ENCODE measurements at places on chromosomes 11 and 22. TPM values are rescaled to one million over a fixed set of nuclear protein-coding genes. Genes with fewer than 3 reads are reported as not detected.

- H3K27ac ChIP-seq: no peak overlapping the region
- H3K4me1 ChIP-seq: peaks cover 34% of the 10 kb centered on the region
- DNase-seq: peak; percentile 11
These were observed 3.2 kb downstream of the TIMP3 start for GRCh38 chr22:32804531-32805360.

- H3K27me3 ChIP-seq: no peaks in the 10 kb centered on the region
- no peaks in the 10 kb centered on the region for H3K4me1 ChIP-seq
- DNase-seq: no peak
- no peaks in the 10 kb centered on the region for H3K36me3 ChIP-seq
These were observed 126.1 kb upstream of the SLC5A12 start for GRCh38 chr11:26847977-26848376.

- no peaks in the 10 kb centered on the region for H3K27me3 ChIP-seq
- H3K27ac ChIP-seq: peak overlapping the region; percentile 99
- no peak for DNase-seq
- no peaks in the 10 kb centered on the region for H3K36me3 ChIP-seq
- peaks cover 34% of the 10 kb centered on the region for H3K4me1 ChIP-seq
These were observed 59.0 kb downstream of the MYH9 start for GRCh38 chr22:36328635-36329253.

- H3K4me3 ChIP-seq: no peak overlapping the region
- H3K36me3 ChIP-seq: no peaks in the 10 kb centered on the region
- no peak overlapping the region for H3K27ac ChIP-seq
- DNase-seq: peak; percentile 53
- H3K27me3 ChIP-seq: no peaks in the 10 kb centered on the region
These were observed 39.4 kb upstream of the CFAP300 start for GRCh38 chr11:102007567-102008437.

Gene KLHL35
- 1.5 TPM for total RNA-seq

GRCh38 chr11:115896084-115896483 is 391.9 kb upstream of the CADM1 start:
- no peak overlapping the region for H3K27ac ChIP-seq
- no peak overlapping the region for H3K4me3 ChIP-seq
- no peaks in the 10 kb centered on the region for H3K4me1 ChIP-seq
- no peaks in the 10 kb centered on the region for H3K36me3 ChIP-seq
- no peak for DNase-seq

Gene BATF2
- total RNA-seq: not detected

DNA sequence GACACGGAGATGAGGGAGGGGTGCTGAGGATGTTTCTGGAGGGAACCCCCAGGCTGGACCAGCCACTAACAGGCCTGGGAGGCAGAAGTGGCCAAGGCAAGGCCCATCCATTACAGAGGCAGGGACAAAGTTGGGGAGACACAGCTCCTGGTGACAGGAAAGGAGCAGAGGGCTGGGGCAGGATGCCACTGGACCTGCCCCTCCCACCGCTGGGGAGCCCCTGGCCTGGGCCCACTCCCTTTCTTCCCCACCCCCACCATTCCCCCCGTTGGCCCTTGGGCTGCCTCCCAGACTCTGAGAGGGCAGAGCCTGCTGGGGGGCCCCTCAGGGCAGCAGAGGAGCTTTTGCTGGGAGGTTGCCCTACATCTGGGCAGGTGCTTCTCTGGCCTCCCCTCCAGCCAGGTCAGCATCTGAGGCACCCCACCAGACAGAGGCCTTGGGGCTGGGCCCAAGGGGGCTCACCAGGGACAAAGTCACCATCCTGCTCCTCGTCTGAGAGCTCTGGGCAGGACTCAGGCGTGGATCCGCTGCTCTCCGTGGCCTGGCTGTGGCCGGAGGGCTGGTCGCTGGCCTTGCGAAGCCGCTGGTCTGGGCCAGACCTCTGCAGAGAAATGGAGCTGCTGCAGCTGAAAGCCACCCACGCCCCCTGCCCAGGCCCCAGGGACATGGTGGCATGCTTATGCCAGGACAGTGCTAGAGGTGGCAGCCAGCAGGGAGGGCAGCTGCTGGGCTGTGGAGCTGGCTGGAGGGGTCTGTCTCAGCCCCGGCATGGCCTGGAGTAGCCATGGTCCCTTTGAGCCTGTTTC is 33.1 kb upstream of the CARS1 start:
- peaks cover 1% of the 10 kb centered on the region for H3K4me1 ChIP-seq
- no peaks in the 10 kb centered on the region for H3K36me3 ChIP-seq
- H3K27ac ChIP-seq: no peak overlapping the region
- no peak overlapping the region for H3K4me3 ChIP-seq
- no peaks in the 10 kb centered on the region for H3K27me3 ChIP-seq

Gene SLCO2B1
- 0.12 TPM for total RNA-seq

Gene CD3E
- not detected for total RNA-seq

Gene FAT3
- 20.9 TPM for total RNA-seq

DNA sequence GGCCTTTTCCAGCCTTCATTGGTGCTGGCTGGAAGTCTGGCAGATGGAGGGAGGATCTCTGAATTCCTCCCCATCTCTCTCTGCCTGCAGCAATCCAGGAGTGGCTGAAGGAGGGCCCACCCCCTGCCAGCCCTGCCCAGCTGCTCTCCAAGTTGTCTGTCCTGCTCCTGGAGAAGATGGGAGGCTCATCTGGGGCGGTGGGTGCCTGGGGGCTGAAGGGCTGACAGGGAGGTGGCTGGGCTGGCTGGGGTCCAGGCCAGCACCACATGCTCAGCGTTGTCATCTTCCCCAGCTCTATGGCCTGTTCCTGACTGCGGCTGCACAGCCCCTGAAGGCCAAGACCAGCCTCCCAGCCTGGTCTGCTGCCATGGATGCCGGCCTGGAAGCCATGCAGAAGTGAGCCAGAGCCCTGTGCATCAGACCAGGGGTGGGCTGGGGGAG is 12.2 kb downstream of the TKFC start:
- no peaks in the 10 kb centered on the region for H3K4me1 ChIP-seq
- no peaks in the 10 kb centered on the region for H3K27me3 ChIP-seq
- H3K27ac ChIP-seq: no peak overlapping the region
- no peaks in the 10 kb centered on the region for H3K36me3 ChIP-seq
- no peak for DNase-seq

GRCh38 chr11:2133241-2134021 is 5.8 kb downstream of the IGF2 start:
- H3K4me3 ChIP-seq: no peak overlapping the region
- no peak for DNase-seq
- no peak overlapping the region for H3K27ac ChIP-seq
- H3K36me3 ChIP-seq: no peaks in the 10 kb centered on the region
- peaks cover 67% of the 10 kb centered on the region for H3K27me3 ChIP-seq

- H3K4me3 ChIP-seq: no peak overlapping the region
- no peaks in the 10 kb centered on the region for H3K36me3 ChIP-seq
- H3K4me1 ChIP-seq: peaks cover 32% of the 10 kb centered on the region
- H3K27ac ChIP-seq: no peak overlapping the region
These were observed 13.6 kb downstream of the ADM start for GRCh38 chr11:10318527-10318802.

Gene HPS5
- total RNA-seq: 21.3 TPM

DNA sequence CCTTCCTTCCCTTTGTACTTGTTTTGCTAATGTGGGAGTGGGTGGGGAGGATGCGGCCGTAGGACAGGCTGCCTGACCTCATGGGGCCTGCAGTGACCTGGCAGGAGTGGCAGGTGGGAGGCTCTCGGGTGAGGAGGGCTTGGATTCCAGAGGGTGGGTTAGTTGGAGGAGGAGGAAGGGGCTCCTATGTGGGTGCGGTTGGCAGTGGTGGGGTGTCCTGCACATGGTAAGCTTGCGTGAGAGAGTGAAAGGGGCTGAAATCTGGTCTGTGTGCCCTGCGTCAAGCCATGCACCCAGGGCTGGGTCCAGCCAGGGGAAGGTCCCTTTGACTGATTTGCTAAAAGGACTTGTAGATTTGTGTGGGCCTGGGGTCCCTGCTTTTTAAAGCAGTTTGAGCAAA is 90.7 kb upstream of the OR4B1 start:
- no peaks in the 10 kb centered on the region for H3K4me1 ChIP-seq
- H3K27ac ChIP-seq: no peak overlapping the region
- no peaks in the 10 kb centered on the region for H3K27me3 ChIP-seq

Gene CST6
- total RNA-seq: 0.50 TPM

GRCh38 chr22:41511521-41511968 is 32.7 kb downstream of the POLR3H start:
- H3K27ac ChIP-seq: no peak overlapping the region
- peaks cover 15% of the 10 kb centered on the region for H3K4me1 ChIP-seq
- H3K4me3 ChIP-seq: no peak overlapping the region
- no peaks in the 10 kb centered on the region for H3K27me3 ChIP-seq

- H3K4me3 ChIP-seq: no peak overlapping the region
- H3K36me3 ChIP-seq: no peaks in the 10 kb centered on the region
- no peak for DNase-seq
- no peak overlapping the region for H3K27ac ChIP-seq
- H3K27me3 ChIP-seq: no peaks in the 10 kb centered on the region
These were observed 157.9 kb downstream of the SHANK2 start for GRCh38 chr11:71094296-71095077.

DNA sequence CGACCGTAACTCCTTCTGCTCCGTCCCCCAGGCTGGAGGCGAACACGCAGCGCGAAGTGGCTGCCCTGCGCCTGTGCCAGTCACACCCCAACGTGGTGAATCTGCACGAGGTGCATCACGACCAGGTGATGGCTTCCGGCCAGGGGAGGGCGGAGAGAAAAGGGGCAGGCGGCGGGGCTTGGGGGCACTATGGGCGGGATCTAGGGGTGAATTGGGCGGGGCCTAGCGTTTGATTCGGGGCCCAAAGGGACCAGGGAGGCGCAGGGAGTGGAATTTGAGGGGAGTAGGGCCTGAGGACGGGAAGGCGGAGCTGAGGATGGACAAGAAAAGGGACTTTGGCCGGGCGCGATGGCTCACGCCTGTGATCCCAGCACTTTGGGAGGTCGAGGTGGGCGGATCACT is 9.7 kb downstream of the RPS6KA4 start:
- H3K27me3 ChIP-seq: no peaks in the 10 kb centered on the region
- H3K36me3 ChIP-seq: no peaks in the 10 kb centered on the region
- H3K27ac ChIP-seq: no peak overlapping the region
- DNase-seq: no peak
- H3K4me1 ChIP-seq: no peaks in the 10 kb centered on the region

DNA sequence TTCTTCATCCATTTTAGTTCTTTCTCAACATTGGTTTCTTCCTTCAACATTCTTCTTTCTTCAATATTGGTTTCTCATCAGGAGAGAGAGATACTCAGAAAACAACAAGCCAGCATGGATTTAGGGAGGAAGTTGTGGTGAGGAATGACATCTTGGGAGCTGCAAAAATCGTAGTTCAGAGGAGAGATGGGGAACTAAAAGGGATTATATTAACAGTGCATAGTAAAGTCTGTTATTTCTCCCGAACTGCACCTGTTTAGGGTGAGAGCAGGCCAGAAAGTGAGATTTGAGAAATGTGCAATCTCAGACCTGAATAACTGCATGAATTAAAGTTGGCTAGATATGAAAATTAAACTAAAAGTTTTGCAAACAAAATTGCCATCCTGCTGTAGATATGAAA is 94.5 kb downstream of the CASP12 start:
- no peak overlapping the region for H3K4me3 ChIP-seq
- H3K27me3 ChIP-seq: no peaks in the 10 kb centered on the region
- H3K36me3 ChIP-seq: no peaks in the 10 kb centered on the region
- no peak overlapping the region for H3K27ac ChIP-seq

DNA sequence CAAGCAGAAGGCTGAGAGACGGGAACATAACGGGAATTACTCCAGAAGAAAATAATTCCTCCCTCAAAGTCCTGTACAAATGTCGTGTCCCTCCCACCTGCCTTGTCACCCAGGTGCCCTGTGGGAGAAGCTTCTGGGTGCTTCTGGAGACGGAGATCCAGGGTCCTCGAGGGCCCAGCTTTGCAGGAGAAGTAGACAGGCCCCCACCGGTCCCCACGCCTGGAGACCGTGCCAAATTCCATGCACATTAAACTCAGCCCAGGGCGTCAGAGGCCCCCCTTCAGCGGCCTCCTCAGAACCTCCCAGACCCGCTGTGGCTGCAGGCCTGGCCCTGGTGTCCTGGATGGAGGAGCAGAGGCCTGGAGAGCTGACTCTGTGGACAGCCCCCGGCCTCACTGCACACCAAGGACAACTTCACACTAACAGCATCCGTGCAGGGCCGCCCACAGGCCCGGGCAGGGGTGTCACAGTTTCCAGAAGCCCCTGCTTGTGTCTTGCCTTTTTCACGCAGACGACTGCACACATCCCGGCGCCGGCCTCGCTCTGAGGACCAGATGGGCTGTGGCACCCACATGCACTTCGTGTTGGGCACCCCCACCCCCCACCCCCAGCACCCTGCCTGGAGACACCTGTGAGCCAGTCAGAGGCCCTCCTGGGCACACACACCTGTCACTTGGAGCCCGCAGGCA is 734.3 kb downstream of the BRD1 start:
- no peaks in the 10 kb centered on the region for H3K36me3 ChIP-seq
- H3K4me1 ChIP-seq: no peaks in the 10 kb centered on the region
- H3K27me3 ChIP-seq: no peaks in the 10 kb centered on the region
- H3K27ac ChIP-seq: no peak overlapping the region
- DNase-seq: no peak

GRCh38 chr22:47367107-47367690 is 604.7 kb downstream of the TBC1D22A start:
- H3K4me1 ChIP-seq: no peaks in the 10 kb centered on the region
- H3K36me3 ChIP-seq: no peaks in the 10 kb centered on the region
- DNase-seq: no peak
- H3K4me3 ChIP-seq: no peak overlapping the region
- no peak overlapping the region for H3K27ac ChIP-seq

Gene RAB39A
- 13.2 TPM for total RNA-seq

Gene HNRNPUL2
- 32.5 TPM for total RNA-seq

Gene RFPL3
- 0.09 TPM for total RNA-seq

GRCh38 chr11:27161071-27161470 is 120.5 kb downstream of the BBOX1 start:
- H3K27me3 ChIP-seq: no peaks in the 10 kb centered on the region
- no peaks in the 10 kb centered on the region for H3K4me1 ChIP-seq
- no peak overlapping the region for H3K4me3 ChIP-seq
- H3K27ac ChIP-seq: no peak overlapping the region
- no peaks in the 10 kb centered on the region for H3K36me3 ChIP-seq

Gene ZNF280B
- 10.4 TPM for total RNA-seq

DNA sequence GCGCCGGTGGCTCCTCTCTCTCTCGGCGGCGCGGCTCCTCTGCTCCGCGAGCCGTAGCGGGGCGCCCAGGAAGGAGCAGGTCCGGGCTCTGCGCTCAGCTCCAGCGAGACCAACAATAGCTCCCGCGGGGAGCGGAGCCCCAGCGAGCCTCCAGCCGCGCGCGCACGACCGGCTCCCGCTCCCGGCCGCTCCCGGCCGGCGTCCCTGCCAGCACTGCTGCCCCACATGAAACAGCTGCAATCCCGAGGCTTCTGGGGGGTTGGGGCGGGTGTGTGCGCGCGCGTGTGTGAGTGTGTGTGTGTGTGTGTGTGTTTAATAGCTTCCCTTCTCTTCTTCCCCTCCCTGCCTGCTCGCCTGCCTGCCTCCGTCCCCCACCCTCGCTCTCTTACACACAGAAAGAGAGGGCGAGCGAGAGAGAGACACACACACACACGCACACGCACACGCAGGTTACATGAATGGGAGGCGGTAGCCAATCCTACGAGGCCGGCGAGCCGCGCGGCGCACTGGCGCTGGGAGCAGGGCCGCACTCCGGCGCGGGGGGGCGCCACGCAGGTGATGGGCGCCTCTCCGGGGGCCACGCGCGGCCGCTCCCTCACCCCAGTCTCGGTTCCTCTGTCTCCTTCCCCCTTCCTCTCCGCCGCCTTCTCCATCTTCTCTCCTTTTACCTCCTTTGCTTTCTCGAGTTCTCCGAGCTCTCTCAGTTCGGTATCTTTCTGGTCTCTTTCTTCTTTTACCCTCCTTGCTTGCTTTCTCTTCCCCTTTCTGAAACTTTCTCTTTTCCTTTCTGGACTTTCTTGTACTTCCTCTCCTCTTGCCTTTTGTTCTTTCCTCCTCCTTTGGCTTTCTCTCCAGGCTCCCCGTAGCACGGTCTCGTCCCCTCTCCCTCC is at the start of gene TENM4:
Gene TENM4 (minus strand): TSS at position 460 of the 890 bp plus-strand sequence. CDS start 371,086 bp downstream, outside the sequence.
- DNase-seq: peak; percentile 83
- peak within 1 kb of the TSS; percentile 78 for H3K4me3 ChIP-seq
- H3K36me3 ChIP-seq: no peaks in the 10 kb centered on the region

Measured in neural progenitor cell (in vitro differentiated cells).